Stimulated activated CD8-positive, alpha-beta memory T cell treated with anti-CD3 and anti-CD28 coated beads, Interleukin-4, amount 100 ng/mL, for 1 hour (primary cell): ENCODE measurements at places on chromosomes 1 and 21.

DNA sequence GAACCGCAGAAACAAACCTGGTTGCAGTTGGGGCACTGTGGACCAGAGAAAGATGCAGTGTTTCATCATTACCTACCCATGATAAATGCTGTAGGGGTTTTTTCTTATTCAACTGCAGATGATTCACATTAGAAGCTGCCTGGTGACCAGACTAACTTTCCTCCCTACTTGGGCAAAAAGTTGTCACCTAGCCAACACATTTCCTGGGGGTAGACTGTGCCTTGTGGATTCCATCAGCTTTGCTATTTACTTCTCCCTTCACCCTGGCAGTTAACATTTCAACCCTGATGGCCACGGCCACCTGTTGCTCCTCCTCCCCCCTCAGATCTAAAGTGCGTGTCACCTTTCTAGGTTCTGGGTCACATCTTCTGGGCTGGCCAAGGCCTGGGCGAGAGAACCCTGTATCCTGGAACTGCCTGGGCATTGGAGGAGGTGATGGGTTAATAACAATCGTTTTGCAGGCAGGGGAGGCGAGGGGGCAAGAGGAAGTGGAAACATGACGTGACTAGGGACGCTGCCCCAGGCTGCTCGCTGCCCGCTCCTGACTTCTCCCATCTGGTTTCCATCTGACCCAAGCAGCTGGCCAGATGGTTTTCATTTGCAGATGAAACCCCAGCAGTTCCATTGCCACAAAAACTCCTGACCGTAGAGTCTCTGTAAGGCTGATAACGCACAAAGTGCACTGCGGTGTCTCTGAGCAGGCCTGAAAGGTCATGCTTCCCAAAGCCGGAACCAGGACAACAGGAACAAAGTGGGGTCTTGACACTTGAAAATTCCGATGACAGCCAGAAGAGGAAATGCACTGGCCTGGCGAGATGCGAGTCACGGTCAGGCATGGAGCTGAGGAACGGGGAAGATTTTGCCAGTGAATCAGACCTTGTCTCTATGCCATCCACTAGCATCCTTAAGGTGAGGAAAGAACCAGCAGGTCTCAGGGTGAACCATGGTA, 36.6 kb downstream of the CAPZB start:
- DNase-seq: no peak

DNA sequence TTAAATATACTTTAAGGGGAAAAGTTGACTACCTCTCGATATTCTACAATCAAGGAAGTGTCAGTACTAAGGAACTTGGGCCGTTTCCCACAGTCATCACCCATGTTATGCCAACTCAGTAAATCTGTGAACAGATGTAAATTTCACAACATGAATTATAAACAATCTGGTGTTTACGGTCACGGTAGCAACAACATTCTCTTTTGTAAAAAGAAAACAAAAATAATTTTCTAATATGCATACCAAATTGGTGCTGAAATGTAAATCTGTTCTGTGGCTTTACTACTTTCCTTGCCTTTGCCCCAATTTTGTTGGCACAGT, 1.2 kb downstream of the SH3GLB1 start:
- no peak for DNase-seq

GRCh38 chr1:213371847-213372619, 321.0 kb downstream of the RPS6KC1 start:
- no peak for DNase-seq

DNA sequence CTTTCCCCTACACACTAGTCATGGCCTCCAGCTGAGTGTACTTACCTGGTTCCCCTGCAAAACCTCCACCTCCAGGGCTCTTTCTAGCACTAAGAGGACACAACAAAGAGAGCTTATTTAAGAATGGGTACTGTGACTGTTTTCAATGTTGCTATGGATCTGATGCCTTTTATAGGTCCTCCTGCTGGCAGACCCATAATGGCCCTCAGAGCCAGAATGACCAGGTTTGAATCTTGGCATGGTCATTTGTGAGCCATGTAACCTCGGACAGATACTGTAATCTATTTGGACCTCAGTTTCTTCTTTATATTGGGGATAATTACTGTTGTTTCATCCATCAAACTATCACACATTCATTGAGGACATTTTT, 137.6 kb upstream of the USP24 start:
- no peak for DNase-seq

DNA sequence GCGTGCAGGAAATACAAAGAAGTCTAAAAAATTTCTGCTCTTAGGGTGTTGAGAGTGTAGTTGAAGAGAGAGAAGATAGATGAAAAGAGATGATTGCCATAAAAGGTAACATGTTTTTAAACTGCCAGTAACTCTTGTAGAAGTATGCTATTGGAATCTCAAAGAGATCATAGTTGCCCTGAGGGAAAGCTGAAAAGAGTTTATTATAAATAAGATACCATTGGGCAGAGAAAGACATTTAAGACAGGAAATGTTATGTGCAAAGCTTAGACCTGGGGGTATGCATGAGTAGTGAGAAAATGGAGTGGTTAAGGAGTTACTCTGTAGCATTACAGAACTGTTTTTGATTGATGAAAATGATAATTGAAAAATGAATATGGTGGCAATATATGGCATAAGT, 17.6 kb downstream of the GABPA start:
- no peak for DNase-seq

GRCh38 chr1:81550753-81551152, 250.0 kb upstream of the ADGRL2 start:
- no peak for DNase-seq

GRCh38 chr1:998745-998994, 1.2 kb downstream of the HES4 start:
- DNase-seq: no peak

- DNase-seq: no peak
These were observed 4.4 kb downstream of the POU3F1 start for GRCh38 chr1:38041936-38042834.

DNA sequence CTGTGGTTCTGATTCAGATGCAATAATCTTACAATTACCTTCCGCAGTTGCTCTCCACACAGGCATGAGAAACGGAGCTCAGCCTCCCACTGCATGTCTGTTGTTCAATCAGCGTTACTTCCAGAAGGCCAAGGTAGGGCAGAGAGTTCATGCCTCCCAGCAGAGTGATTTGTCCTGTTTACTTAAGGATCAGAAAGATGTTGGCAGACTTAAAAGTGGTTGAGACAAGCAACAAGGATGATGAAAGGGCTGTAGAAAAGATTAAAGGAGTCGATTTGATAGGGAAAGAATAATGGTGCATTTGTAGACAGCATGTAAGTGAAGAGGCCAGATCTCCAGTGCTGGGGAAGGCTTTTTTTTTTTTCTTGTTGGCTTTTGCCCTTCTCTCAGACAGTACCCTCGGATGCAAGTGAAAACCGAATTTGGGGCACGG, 26.6 kb downstream of the ARMH1 start:
- no peak for DNase-seq

- DNase-seq: no peak
These were observed 15.8 kb downstream of the RNF223 start for GRCh38 chr1:1058088-1058905.

DNA sequence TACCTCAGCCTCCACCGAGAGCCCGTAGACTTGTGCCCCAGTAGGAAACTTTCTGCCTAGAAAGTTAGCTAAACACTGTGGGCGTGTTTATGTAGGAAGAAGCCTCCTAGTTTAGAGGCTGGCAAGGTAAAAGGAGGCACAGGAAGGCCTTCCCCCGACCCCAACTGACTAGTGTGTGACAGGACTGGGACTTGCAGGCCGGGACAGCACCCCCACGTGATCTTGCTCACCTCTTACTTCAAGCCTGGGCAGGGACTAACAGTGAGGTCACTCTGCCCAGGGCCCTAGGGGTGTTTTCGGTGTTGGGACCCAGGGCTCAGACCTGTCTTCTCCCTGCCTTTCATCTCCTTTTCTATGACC, 392 bp upstream of the TAGLN2 start:
- DNase-seq: no peak

GRCh38 chr21:38773099-38774061, 32.3 kb upstream of the ETS2 start:
- DNase-seq: no peak

DNA sequence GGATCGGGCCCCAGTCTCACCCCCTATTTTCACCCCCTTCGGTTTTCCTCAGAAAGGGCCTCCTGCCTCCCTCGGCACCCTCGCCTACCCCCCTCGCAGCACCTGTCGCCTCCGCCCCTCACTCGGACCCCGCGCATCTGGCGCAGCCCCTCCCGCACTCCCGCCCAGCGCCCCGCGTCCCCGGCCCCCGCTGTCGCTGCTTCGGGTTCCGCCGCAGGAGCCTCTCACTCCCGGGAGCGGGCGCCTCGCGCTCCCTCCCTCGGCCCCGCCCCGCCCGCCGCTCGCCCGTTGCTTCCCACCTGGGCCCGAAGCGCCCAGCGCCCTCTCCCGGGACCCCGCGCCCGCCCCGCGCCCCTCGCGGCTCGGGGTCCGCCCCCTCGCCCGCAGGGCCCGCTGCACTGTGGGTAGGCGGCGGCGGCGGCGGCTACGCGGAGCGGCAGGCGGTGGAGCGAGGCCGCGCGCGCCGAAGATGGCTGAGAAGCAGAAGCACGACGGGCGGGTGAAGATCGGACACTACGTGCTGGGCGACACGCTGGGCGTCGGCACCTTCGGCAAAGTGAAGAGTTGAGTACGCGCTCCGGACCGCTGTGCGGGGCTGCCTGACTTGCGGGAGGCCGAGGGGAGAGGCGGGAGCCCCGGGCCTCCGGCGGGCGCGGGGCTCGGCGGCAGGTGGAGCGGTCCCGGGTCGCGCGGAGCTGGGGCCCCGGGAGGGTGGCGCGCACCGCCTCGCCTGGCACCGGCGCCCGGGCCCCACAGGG, at the start of gene PRKAA2:
PRKAA2 (plus strand) TSS at position 396 of the 758 bp plus-strand sequence; CDS start at position 470, 74 bp downstream.
- no peak for DNase-seq

DNA sequence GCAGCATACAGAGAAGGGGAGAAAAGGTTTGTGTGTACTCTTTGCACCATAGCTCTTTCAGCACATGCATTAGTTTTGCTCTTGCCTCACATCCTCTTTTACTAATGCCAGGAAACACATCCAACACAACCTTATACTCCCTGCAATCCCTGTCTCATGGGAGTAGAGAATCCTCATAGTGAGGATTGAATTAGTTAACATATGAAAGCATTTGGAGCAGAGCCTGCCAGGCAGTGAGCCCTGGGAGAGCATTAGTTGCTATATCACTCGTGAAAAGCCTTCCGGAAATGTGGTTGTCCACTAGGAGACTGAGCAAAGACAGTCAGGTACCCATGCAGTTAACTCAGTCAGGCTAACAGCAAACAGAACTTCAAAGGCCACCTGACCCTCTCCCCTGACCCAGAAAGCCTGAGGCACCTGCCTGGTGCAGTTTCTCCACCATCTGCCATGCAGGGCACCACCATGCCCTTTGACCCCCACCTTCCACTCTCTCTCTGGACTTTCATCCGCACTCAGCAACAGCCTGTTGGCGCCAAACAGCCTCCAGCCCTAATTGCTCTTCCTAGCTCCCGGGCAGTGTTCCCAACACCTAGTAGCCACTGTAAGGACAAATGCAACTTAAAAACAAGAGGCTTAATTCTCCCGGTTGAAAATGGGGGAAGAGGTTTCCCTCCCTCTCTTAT, 14.9 kb upstream of the AGT start:
- no peak for DNase-seq

DNA sequence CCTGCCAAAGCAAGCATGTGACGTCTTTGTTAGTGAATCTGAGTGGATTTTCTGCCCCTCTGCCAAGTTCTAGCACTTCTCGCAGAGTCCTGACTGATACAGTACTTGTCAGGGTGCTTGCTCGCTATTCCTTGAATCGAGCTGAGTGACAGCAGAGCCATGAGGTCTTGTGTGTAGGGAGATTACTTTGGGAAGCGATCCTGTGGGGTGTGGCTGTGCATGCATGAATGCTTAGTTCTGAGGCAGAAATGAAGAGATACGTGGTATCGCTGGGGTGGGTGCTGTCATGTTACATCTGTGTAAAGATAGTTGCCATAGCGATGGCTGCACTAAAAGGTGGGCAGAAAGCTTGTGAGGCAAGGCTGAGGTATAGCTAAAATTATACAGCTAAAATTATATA, 19.3 kb upstream of the DNAJC28 start:
- DNase-seq: no peak

DNA sequence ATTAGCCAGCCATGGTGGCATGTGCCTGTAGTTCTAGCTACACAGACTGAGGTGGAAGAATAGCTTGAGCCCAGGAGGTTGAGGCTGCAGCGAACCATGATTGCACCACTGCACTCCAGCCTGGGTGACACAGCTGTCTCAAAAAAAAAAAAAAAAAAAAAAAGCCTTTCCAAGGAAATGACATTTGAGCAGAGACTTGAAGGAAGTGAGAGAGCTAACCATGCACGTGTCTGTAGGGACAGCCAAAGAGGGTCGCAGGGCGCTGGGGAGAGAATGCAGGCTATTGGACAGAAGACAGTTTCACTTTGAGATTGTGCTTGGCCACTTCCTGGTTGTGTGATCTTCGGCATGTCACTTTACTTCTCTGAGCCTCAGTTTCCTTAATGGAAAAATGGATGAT, 6.8 kb downstream of the HCRTR1 start:
- no peak for DNase-seq

GRCh38 chr1:6386371-6386949, 7.1 kb downstream of the ACOT7 start:
- DNase-seq: no peak

DNA sequence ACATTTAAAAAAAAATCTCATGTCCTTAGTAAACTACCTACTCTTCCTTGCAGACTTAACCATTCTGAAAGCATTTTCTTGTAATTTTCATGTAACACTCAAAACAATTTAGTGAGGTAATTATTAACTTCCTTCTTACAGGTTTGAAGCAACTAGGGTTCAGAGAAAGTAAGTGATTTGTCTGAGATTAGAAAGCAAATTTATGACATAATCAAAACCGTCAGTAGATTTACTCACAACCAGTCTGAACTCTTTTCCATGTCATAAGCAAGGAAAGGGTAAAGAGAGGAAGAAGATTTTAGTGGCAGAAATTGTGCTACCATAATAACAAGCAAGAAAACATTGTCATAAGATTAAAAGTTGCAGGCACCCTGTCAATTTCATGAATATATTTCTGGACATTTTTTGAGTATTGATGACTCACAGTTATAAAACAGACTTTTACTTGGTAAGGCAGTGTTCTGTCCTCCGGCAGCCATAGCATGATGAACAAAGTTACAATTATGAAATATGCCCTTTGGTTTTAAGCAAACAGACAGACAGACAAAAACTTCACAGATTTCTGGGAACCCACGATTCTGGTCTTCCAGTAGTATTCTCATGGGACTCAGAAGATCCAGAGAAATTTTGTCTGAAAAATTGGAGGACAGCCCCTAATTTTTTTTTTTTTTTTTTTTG, 707.2 kb downstream of the RWDD3 start:
- no peak for DNase-seq

DNA sequence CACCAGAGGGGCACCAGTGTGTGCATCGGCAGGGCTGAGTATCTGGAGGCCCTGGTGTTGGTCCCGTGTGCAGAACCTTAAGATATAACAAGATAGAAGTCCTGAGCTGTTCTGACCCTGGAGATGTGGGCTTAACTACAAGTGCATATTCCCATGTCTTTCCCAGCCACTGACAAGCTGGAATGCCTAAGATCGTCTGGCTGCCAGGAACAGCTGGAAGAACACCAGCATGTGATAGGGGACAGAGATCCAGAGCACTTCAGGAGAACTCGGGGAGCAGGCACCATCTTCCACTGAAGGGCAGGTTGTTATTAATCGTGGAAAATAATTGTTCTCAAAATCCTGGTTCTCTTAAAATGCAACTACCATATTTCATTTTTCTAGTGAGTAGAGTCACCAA, 419.9 kb upstream of the RUNX1 start:
- no peak for DNase-seq

- no peak for DNase-seq
These were observed 27.2 kb downstream of the CNN3 start for GRCh38 chr1:94899756-94900155.

- peak; percentile 17 for DNase-seq
These were observed 701 bp downstream of the CEP170 start for GRCh38 chr1:243254233-243254926.
